ENCODE measurements at places on chromosomes 16 and 17.

DNA sequence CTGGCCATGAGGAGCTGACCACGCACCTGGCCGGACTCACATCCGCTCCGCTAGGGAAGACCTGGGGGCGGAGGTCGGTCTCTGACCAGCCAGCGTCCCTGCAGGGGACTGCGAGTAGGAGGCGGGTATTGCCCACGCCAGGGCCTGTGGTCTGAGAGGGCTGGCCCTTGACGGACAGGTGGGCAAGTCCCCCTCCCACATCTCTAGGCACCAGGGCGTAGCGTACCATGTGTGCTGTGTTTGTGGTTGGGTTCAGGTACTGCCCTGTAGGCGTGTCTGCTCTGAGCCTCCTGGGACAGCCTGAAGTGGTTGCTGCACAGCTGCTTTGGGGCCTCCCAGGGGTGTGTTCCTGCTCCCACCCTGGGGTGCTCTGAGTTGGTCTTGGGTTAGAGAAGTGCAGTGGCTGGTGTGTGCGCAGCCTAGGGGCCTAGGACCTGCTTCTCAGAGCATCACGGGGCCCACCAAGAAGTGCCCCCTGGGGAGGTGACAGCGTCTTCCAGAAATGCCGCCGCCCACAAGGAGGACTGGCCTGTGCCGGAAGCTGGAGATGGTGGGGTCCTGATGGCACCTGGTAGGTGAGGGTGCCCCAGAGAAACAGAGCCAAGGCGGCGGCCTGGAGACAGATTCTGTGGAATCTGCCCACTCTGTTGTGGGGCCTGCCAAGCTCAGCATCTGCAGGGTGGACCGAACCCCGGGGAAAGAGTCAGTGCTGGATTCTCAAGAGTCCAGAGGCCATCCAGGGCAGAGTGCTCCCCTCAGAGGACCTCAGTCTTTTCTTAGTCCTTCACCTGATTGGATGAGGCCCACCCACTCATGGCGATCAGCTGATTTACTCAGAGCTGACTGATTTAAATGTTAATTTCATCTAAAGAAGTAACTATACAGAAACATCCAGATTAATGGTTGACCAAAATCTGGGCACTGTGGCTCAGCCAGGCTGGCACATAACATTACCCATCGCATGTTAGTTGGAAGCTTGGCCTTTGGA is 48.3 kb downstream of the WDR45B start:
- DNase-seq = no peak

DNA sequence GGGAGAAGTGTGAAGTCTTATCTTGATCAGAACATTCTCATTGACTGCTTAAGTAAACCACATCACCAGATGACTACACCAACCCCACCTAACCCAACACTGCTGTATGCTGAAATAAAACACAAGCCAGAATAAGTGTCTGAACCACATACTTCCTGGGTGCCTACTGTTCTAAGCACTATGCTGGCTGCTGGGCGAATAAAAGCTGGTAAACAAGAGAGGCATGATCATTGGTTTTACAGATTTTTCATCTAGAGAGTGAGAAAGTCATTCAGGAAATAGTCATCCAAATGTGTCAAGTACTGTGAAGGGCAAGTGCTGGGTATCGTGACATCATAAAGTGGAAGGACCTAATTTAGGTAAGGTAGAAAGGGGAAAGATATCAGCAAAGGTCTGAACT is 199.0 kb upstream of the SOX9 start:
- DNase-seq = no peak

- peak; percentile 99 for DNase-seq
These were observed at the start of gene INO80E for GRCh38 chr16:29995911-29996765. Gene INO80E, plus strand, starts transcription at chr16:29996241. Its CDS starts 70 bp downstream, at chr16:29996311.

- no peak for DNase-seq
These were observed 47.2 kb downstream of the HOXB1 start for GRCh38 chr17:48483471-48484131.

DNA sequence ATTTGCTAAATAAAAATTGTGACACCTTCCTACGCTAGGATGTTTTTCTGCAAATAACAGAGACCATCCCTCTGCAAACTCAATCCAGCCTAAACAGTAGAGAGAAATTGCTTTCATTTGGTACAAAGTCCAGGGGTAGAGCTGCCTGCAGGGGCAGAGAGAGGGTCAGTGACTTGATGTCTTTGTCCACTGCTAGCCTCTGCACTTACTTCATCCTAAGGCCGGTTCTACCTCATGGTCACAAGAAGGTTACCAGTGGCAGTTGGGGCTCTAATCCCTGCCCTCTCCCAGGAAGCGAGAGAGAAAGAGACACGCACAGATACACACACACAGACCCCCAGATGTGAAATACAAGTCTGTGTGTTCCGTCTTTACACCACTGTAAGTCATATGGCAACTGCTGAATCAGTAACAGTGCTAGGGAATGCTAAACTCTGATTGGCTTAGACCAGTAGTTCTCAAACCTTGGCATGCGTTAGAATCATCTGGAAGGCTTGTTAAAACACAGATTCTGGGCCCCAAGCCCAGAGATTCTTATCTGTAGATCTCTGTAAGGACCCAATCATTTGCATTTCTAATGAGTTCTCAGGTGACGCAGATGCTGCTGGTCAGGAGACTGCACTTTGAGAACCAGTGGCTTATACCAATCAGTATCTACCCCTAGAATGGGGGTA is 13.1 kb upstream of the LPCAT2 start:
- no peak for DNase-seq

DNA sequence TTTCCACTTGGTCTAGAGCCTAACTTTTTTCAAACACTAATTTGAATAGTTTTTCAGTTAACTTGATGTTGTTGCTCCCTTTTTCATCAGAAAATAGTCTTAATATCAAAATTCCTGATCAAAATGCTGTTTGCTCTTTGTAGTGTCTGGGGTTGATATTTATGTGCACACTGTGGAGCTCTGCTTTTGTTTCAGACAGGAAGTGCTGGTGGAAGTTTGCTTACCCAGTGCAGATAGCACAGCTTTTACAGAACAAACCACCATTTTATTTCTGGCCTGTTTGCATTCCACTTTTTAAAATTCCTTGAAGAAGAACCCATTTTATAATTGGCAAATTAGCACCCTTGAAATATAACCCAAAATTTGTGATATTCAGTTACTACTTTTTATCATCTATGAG is 125.4 kb downstream of the MRTFB start:
- no peak for DNase-seq

Measured in stimulated activated CD8-positive, alpha-beta memory T cell treated with anti-CD3 and anti-CD28 coated beads, Interleukin-7, amount 100 ng/mL, for 4 hours (primary cell).